ENCODE measurements at places on chromosomes 11 and 22. TPM values are rescaled to one million over a fixed set of nuclear protein-coding genes. Genes with fewer than 3 reads are reported as not detected.

The SYT13 gene
- not detected for total RNA-seq

The BET1L gene
- 15.4 TPM for total RNA-seq

The NOX4 gene
- total RNA-seq: 31.4 TPM

The WBP2NL gene
- 0.07 TPM for total RNA-seq

The PLXNB2 gene
- total RNA-seq: 68.6 TPM

The CCDC81 gene
- total RNA-seq: 1.4 TPM

The FGF3 gene
- total RNA-seq: not detected

The TMEM132A gene
- total RNA-seq: 130 TPM

The PRDM11 gene
- 5.2 TPM for total RNA-seq

The ALDH3B1 gene
- 0.94 TPM for total RNA-seq

The SAA4 gene
- not detected for total RNA-seq

The APBB1 gene
- total RNA-seq: 38.8 TPM

The CLP1 gene
- total RNA-seq: 21.4 TPM

The NFAM1 gene
- total RNA-seq: not detected

The GAS2L1 gene
- 47.1 TPM for total RNA-seq

The MPPED1 gene
- not detected for total RNA-seq

The PAX6 gene
- total RNA-seq: not detected

The TBX1 gene
- 14.5 TPM for total RNA-seq

The ANO3 gene
- total RNA-seq: not detected

The PANX2 gene
- 0.39 TPM for total RNA-seq

The EMID1 gene
- 1.9 TPM for total RNA-seq

The TMEM25 gene
- 9.9 TPM for total RNA-seq

The MUC6 gene
- total RNA-seq: not detected

The PATZ1 gene
- total RNA-seq: 10.6 TPM

The MAJIN gene
- total RNA-seq: not detected

The IGSF9B gene
- total RNA-seq: not detected

The CHST1 gene
- total RNA-seq: 3.9 TPM

The KCNQ1 gene
- 0.20 TPM for total RNA-seq

The YWHAH gene
- 226 TPM for total RNA-seq

The POU2AF2 gene
- not detected for total RNA-seq

The SGSM1 gene
- total RNA-seq: not detected

The ATG16L2 gene
- 8.9 TPM for total RNA-seq

The KCNJ1 gene
- total RNA-seq: not detected

The C22orf42 gene
- total RNA-seq: not detected

The CTSW gene
- total RNA-seq: 0.20 TPM

The SLC22A8 gene
- total RNA-seq: not detected

The C11orf65 gene
- 0.67 TPM for total RNA-seq

The CDC42BPG gene
- 0.33 TPM for total RNA-seq

The GAS2 gene
- 1.8 TPM for total RNA-seq

The CRYBB3 gene
- not detected for total RNA-seq

The MUC5AC gene
- total RNA-seq: not detected

The BAIAP2L2 gene
- total RNA-seq: 0.54 TPM

The WT1 gene
- not detected for total RNA-seq

The UBQLNL gene
- total RNA-seq: not detected

The MIF gene
- 704 TPM for total RNA-seq

The TREH gene
- total RNA-seq: not detected

All from mammary microvascular endothelial cell (primary cell).